ENCODE measurements at places on chromosomes 12 and 14.

DNA sequence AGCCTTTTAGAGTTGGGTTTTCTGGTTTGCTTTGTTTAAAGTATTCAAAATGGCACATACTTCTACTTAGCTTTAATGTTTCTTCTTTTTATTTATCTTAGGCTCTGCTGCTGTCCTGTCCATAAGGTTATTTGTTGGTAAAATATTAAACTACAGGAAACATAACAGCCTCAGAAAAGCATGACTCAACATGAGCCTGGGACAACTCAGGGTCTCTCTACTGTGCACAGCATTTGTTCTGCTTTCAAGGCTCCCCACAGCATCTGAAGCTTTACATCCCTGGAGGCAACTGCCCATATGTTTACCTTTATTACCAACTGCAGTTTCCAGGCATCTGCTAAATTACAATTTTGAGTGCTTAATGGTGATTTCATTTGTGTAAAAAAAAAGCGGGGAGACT lies 954.2 kb upstream of the FBXO33 start:
- no peak for DNase-seq

DNA sequence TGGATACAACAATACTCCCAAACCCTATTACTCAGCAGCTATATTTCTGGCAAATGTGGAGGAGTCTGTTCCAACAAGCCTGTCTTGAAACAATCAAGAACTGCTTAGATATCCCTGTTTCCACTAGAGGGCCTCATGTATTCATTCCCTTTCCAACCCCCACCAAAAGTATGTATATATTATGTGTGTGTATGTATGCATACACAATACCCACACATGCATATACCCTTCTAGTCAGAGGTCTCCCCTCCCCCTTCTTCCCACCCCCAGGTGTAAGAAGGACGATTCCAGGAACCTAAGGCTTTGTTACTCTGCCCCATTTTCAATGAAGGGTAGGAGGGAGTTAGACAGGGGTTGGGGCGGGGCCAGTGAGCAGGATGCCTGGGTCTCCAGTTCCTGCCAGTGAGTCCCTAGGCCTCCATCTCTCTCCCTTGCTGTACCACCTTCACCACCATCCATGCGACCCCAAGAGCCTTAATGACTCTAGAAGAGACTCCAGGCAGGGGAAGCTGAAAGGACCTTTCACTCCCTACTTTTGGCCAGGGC lies at the start of gene DGKA:
Gene DGKA (plus strand): TSS at position 392 of the 546 bp plus-strand sequence. CDS start 5,342 bp downstream, outside the sequence.
- peak; percentile 87 for DNase-seq

- DNase-seq, result no peak
Measured at GRCh38 chr14:94124582-94125377, 4.6 kb downstream of the IFI27L2 start.

DNA sequence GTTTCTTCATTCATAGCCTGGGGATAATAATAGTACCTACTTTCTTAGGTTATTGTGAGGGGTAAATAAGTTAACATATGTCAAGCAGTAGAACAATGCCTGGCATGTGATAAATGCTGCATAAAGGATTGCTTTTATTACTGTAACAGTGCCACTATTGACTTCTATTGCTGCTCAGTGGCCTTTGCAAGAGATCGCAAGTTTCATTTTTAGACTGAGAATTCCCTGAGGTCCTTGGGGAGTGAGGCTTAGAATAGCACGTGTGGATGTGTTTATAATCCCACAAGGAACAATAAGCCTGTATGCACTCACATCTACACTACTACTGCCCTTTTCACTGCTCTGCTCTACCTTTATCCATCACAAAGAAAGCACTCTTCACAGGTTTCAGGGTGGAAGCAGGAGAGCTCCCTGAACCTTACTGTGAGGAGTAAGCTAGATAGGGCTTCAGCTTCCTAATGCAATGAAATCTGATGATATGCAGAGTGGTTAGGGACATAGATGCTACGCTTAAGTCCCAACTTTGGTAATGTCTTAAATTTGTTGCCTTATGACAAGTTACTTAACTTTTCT lies 302.6 kb downstream of the SNAPC1 start:
- no peak for DNase-seq

DNA sequence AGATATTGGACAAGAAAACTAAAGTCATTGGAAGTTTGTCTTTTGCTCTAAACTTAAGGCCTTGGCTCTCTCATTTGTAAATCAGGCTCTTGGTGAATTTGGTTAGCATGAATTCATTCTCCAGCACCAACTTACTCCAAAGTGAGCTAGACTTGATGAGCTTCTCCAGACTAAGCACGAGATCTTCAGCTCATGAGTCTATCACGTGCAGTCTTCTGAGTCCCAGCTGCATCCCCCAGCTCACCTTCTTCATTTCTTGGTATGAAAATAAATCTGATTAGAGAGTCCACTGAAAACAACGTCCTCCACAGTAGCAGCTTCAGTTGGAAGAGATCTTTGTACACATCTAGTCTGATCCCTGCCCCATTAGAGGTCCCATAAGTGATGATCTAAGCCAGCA lies 52.5 kb upstream of the DDX11 start:
- DNase-seq, result no peak

- DNase-seq, result no peak
Measured at GRCh38 chr14:95948558-95948981, 71.9 kb downstream of the TUNAR start.

DNA sequence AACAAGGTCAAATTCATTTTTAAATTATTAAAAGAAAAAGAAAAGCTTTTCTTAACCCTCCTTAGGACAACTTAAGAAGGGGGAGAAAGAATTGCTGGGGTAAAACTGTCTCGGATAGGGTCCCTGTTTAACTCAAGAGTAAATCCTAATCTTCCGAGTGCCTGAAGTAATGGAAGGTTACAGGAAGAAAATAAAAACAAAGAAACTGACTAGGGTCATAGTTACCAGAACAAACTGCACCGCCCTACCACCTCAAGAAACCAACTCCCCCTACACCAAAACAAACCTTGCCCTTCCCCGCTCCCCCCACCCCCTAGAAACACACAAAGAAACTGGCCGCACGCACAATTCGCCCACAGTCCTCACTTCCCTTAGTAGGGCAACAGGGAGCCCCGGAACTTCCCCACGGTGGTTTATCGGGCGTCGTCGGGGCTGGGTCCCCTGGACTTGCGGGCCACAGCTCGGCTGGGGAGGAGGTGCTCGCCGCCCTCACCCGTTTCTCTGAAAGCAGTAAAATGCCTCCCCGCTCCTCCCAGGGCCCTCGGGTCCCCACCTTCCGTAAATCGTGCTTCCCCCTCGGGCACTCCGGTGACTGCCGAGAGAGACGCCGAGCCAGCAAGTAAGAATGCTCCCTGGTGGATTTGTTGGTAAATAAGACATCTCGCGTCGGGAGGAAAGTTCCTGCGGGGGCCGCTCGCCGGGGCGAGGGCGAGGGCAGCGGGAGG lies 2.4 kb downstream of the SINHCAF start:
- DNase-seq, result peak; percentile 53

DNA sequence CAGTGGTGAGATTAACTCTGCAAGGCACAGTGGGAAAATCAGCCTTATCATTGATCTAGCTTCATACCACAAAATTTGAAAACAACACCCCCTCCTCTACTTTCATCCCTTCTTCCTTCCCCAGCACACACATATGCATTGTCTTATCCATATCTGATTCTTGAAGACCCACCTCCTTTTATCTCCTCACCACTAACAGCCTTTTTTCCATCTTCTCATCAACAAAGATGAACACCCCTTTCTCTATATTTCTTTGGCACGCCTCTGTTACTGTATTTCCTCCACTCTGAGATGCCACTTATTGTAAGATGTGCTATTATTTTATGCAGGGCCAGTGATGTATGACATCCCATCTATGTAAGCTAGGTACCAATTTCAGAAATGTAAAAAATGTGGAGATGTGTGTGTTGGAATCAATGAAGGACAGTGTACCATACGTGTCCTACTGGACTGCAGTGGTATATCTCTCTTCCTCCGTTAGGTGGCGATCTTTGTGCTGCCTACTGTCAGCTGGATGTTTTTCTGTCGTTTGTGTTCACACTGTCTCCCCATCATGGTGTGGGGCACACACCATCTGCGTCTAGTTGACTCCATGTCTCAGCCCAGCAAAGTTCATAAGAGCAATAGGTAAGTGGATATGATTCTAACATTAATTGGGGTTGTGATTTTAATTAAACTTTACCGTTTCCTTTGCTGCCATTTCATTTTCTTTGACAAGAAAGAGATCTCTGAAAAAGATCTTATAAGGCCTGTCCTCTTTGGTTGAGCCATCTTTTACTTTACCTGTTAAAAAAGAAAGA lies 24.0 kb downstream of the CCDC38 start:
- peak; percentile 62 for DNase-seq

- peak; percentile 12 for DNase-seq
Measured at GRCh38 chr12:57006809-57007475, 596 bp upstream of the ZBTB39 start.

GRCh38 chr12:56528846-56529245 lies 7.2 kb downstream of the RBMS2 start:
- DNase-seq, result no peak

DNA sequence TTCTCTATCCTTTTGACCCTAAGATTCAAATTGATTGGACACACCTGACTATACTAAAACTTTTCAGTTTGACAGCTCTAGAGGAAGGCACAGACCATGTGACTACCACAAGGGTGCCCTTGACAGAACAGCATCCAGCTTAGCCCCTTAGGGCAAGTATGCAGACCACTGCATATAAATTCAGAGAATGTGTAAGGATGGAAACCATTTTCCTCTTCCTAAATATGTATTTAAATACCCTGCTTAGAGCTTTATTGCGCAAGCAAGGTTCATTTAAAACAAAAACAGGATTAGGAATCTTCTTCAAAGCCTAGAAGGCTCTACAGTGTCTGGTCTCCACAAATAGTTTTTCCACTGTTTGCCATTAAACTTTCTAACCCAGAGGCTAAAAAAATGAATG lies 202.8 kb downstream of the MED13L start:
- DNase-seq, result no peak

- DNase-seq, result no peak
Measured at GRCh38 chr12:115885040-115885690, 392.3 kb downstream of the MED13L start.

DNA sequence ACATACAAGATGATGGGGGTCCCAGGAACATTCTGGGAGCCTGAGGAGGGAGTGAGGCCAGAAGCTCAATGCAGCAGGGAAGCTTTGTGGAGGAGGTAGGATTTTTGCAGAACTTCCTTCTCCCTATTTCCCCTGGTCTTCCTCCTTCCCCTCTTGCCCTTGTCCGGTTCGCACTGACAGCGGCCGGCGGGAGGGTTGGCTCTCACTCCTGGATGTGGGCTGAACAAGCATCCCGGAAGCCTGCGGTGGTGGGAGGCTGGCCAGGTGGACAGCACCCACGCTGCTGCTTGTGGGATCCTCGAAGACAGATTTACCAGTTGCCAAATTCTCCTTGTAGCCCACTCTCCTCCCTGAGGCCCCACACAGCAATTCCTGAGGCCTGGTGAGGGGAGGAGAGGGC lies 112.2 kb downstream of the KCNA5 start:
- no peak for DNase-seq

- no peak for DNase-seq
Measured at GRCh38 chr14:58287607-58288042, 10.7 kb upstream of the ARID4A start.

DNA sequence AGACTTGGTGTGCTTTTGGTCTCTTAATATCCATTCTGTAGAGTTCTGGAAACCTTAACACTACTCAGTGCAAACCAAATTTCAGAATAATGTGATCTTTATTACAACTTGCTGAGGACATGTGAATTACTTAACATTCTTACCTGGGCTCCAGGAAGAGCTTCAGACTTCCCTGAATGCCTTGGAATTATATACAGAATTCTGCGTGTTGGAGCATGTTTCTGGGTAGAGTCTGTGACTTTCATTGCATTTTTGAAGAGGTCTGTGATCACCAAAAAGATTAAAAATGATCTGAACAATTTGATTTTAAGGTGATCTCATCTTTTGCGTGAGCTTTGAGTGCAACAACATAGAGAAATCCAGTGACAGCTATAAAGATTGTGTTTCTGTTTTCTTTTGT lies 35.4 kb downstream of the ZDHHC17 start:
- DNase-seq, result no peak

GRCh38 chr12:60437297-60437696 lies 841.5 kb downstream of the SLC16A7 start:
- DNase-seq, result no peak

GRCh38 chr14:74528886-74529285 lies 35.3 kb downstream of the ISCA2 start:
- DNase-seq, result no peak

GRCh38 chr14:91706996-91707395 lies 24.9 kb downstream of the CATSPERB start:
- DNase-seq, result no peak

DNA sequence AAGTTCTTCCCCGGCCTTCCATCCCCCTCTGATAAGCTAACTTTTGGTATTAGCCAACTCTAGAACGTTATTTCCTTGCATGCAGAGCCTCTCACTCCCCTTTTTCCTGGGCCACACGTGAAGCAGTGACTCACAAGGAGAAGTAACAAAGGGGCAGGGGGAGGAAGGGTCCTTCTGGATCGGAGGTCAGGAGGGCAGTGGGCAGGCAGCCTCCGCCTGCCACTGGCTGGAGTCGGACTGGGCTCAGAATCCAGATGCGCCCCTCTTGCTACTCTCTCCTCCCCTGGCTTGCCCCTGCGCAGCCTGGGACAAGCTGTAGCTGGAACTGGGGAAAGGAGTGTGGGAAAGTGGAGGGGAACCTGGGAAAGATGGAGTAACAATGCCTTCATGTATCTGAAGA lies 55.0 kb downstream of the TPCN1 start:
- no peak for DNase-seq

DNA sequence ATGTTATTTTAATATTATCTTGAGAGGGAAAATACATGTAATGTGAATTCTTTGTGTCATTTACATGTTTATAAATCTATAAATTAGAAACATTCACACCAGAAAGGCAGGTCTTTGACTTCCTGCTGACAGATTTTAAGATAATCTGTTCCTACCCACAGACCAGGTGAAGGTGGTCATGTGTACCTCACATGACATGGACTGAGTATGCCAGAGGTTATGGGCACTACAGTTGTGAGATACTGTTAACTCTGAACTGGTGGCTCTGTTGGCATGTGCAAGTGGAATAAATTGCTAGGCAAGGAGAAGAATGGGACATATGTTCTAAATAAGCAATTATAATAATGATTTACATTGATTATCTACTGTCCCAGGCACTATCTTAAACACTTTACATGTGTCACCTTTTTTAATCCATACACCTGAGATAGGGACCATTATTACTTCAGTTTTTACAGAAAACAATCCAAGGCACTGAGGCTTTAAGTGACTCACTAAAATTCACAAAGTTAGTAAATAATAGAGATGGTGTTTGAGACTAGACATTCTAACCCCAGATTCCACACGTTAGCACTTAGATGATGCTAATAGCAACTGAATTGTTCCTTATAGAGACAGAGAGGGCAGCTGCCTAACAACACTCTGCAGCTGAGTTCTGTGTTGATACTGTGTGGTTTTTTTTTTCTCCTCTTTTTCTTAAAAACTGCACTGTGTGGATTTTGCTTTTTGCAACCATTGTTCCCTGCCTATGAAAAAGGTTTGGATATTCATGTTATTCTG lies 23.8 kb downstream of the SLC16A7 start:
- DNase-seq, result no peak

GRCh38 chr14:24852312-24853060 lies 197.5 kb downstream of the STXBP6 start:
- no peak for DNase-seq

Data from CD4-positive, alpha-beta T cell treated with Interleukin-15 for 4 hours (primary cell).